ENCODE measurements at places on chromosomes 2 and 18.
A peak's percentile ranks its signal among the peaks of the same experiment; 100 is the strongest.

GRCh38 chr18:8699948-8700347 is 5.4 kb upstream of the MTCL1 start:
- no peak for DNase-seq

- DNase-seq: no peak
Measured at GRCh38 chr2:233477548-233478433, 88.8 kb downstream of the USP40 start.

DNA sequence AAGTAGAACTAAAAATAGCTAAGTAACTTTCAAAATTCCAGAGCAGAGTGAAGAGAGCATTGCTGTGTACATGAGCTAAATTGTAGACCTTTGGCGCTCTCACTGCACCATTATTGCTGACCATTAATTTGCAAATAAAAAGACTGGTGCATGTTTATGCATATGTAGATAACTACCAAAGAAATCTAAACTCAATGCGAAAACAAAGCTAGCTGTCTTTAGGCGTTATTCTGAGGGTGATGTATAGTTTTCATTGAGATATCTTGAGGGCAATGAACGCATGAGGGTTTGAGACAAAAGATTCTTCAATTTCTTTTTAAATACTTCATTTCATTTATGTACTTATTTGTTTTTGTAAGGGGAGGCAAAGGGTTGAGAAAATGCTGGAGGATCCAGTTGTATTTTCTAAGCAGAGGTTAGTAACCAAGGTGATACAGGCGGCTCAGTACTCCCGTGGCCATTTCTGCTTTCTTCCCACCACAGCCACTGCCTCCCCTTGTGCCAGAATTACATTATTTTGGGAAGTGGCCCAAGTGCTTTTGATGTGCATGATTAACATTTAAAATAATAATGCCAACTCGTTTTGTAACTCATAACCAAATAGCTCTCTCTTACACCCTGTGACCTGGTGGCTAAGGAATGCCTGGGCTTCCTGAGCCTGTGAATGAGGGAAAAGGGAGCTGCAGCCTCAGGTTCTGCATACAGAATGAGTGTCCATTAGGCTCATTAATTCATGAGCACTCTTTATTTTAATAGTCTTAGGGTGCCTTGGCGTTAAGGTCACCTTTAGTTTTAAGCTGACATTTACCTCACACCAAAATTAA is 797.8 kb upstream of the GYPC start:
- no peak for DNase-seq

GRCh38 chr2:170212625-170213280 is 34.8 kb downstream of the MYO3B start:
- no peak for DNase-seq

DNA sequence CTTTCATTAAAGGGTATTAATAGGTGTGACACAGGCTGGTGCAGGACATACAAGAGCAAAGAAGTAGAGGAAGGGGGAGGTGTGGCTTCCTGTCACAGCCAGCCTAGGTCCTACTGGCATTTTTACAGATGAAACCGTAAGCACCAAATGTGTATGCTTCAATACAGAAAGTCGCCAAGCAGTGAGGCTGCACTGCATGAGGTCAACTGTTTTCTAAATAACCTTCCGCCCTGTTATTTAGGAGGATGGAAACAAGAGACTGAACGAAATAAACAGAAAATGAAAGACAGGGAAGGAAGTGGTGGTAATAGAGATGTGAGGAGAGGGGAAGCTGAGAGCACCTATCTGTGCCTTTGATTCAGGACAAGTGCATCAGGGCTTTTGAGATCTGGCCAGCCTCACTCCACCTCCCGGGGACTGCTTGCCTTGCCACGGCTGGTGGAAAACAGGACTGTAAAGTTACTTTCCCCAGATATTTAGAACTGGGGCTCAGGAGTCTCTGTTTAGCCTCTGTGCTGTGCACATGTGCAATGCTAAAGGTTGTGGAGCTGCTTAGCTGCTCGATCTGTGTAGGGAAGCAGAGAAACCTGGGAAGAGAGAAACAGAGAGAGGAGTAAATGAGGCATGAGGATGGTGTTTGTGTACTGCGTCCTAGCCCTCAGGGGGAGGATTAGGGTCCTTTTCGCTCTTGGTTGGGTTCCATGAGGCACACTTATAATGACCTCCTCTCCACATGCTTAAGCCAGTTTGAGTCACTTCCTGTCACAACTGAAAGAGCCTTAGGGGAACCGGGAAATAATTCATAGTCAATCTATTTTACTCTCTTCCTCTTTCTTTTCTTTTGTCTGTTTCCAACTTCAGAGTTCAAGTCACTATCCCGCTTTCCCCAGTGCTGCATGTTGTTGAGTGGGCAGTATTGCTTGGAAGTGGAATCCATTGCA is 62.3 kb upstream of the BOD1L2 start:
- DNase-seq: no peak

DNA sequence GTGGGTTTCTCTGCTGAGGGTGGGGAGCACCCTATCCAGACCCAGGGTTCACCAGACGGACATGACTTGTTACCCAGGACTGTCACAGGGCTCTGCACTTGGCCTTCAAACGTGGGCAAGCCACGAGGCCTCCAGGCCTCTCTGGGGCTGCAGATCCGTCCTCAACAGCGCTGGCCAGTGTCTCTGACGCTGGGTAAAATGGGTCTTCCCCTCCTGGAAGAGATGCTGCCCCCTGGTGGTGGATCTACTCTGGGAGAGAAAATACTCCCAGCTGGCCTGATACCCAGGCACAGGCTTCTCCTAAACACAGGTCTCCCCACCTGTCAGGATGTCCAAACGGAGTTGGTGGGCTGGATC is 3.7 kb downstream of the GPR17 start:
- DNase-seq: peak; percentile 82

GRCh38 chr2:97739893-97740245 is 26.5 kb downstream of the ZAP70 start:
- DNase-seq: no peak

DNA sequence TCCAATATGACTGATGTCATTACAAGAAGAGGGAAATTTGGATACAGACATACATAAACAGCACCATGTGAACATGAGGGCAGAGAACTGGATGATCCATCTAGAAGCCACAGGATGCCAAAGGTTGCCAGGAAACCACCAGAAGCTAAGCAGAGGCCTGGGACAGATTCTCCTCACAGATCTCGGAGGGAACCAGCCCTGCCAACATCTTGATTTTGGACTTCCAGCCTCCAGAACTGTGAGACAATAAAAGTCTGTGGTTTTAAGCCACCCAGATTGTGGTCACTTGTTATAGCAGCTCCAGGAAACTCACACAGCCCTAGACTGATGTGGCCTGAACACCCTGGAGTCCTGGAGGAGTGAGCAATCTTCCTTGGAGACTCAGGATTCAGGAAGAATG is 351.6 kb downstream of the EIPR1 start:
- DNase-seq: no peak

DNA sequence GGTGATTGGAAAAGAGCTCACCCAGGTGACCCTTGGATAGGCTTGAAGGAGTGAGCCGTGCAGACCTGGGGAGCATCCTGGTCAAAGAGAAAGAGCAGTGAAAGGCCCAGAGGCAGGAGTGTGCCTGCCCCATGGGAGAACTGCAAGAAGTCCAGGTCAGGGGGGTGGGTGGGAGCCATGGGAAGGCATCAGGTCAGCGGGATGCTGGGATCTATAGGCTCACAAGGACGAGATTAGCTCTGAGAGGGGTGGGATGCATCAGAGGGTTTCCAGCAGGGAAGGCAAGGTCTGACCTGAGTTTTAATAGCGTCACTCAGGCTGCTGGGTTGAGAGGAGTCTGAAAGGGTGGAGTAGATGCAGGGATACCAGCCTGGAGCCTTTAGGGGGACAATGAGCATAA is 158.6 kb downstream of the SMAD7 start:
- DNase-seq: peak; percentile 15

DNA sequence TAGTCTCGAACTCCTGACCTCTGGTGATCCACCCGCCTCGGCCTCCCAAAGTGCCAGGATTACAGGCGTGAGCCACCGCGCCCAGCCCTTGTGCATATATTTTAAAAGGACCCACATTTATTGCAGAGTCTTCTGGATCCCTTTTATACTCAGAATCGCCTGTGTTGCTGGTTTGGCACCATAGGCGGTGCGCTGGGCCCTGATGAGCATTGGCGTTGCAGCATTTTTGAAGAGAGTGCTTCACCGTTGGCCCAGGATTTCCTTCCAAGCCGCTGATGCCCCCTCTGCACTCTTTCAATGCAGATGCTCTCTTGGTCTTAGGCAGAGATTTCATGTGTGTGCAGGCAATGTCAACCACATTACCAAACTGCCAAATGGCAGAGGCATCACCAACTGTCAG is 13.5 kb upstream of the TFCP2L1 start:
- no peak for DNase-seq

GRCh38 chr2:72965770-72966450 is 48.6 kb downstream of the EMX1 start:
- no peak for DNase-seq

DNA sequence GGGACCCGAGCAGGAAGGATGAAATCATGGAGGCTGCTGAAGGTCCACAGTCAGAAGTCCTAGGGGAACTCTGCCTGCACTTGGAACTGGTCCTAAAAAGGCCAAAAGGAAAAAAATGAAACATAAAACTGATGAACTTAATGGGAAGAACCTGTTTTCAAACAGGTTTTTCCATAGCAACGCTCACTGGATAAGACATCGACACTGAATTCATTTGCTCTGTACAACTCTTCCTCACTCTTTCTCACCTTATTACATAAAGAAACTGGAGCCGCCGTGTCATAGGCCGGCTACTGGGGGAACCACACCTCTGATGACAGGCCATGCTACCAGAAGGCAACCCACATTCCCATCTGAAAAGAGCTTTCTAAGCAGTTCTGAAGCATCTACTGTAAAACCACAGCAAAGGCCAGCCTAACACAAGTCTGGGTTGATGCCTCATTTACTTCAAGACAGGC is 83.6 kb downstream of the FARSB start:
- no peak for DNase-seq

DNA sequence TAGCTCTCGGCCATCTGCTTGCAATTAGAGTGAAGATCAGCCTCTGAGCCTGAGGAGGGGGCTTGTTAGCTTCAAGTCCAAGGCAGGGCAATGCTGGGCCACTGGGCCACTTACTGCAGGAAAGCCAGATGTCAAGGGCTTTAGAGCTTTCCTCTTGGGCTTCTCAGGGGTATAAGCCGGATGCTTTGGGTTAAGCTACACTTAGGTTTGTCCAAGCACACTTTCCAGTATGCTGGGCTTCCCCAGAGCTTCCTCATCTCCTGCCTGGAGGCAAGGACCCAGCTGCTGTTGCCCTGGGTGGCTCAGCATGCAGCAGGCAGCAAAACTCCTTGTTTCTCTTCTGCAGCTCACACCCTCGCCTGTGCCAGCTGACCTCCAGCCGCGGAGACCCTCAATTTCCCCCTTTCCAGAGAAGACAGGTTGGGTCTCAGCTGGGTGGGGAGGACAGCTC is 29.0 kb upstream of the ATOH8 start:
- no peak for DNase-seq

- no peak for DNase-seq
Measured at GRCh38 chr2:150126143-150126740, 361.2 kb downstream of the RND3 start.

DNA sequence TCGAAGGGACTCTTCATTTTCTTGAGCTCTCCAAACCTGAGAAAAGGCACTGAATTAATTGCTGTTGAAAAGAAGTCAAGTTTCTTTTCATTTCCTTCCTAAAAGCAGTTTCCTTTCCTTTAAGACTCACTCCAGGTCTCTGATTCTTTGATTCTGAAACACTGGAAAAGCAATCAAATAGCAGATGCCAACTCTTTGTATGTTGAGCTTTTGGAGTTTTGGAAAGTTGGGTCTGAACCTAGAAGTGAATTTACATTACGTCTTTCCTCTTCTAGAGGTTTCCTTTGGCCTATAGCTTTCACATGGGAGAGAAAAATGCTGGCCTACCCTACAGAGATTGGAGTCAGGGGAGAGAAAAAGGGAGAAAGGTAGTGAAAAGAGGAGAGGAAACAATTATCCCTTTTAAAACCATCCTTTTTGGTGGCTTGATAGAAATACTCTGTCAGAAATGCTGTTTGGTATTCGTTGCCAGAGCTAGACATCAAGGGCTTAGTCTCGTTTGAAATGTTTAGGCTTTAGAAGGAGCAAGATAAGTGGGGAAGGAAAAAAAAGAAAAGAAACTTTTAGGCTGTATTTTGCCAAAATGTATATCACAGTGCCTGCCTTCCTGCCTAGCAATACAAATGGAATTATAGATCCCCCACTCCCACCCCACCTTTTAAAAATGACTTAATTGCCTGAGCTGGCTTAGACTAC is 187.7 kb downstream of the PRPF40A start:
- DNase-seq: no peak

GRCh38 chr2:150866431-150866830 is 379.0 kb upstream of the RND3 start:
- no peak for DNase-seq

- no peak for DNase-seq
Measured at GRCh38 chr2:152542995-152543481, 174.2 kb downstream of the PRPF40A start.

DNA sequence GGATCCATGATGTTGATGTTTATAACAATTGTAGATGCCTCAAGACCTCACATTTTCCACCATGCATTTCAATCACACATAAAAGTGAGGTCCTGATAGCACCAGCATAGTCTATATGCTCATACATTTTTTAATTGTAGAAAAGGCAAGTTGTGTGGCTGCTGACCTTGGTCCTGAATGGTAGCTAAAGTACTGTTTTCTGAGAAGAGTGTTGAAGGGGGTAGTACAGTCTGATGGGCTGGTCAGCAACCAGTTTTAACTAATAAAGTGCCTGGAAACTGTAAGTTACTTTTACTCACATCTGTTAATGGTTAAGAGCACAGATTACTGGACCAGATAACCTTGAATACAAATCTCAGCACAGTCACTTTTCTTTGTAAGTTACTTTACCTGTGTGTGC is 15.9 kb downstream of the ZNF638 start:
- no peak for DNase-seq

- peak; percentile 31 for DNase-seq
Measured at GRCh38 chr2:232884001-232884421, 13.9 kb downstream of the SNORC start.

GRCh38 chr18:71352618-71353017 is 1063.8 kb downstream of the SOCS6 start:
- no peak for DNase-seq

DNA sequence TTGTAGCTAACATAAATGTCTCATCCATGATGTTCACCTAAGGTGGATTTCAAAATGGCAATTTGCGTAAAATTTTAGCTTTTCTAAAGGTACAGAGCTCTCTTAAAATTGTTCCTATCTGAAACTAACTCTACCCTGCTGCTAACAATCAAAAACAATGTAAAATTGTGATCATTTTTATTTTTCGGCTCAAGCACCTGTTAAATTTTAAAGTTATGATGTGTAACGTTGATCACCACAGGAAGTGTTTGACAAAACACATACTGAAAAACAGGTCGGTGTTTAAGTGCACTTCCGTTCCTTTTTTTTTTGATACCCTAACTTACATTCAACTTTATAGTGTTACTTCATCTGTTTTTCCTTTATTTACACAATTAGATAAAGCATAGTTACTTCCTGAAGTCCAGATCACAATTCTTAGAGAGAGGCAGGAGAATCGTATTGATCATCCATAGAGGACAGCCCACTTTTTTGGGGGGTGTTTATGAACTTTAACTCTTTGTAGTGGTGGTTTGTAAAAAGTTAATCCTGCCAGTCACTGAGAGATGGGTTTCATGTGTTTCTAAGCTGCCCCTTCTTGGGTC is 6.0 kb upstream of the NCK2 start:
- DNase-seq: no peak

GRCh38 chr2:210715560-210716082 is 159.2 kb downstream of the CPS1 start:
- no peak for DNase-seq

- no peak for DNase-seq
Measured at GRCh38 chr18:36593001-36593400, 235.8 kb downstream of the TPGS2 start.

Measured in natural killer cell treated with Interleukin-12 subunit alpha and Interleukin-12 subunit beta and Interleukin-15 and Interleukin-18, amount 100 ng/mL, for 72 hours (primary cell).